AG09309 (cell line): ENCODE measurements at places on chromosomes 4 and X.
A peak's percentile ranks its signal among the peaks of the same experiment; 100 is the strongest.

GRCh38 chrX:119648421-119648775 lies 42.2 kb upstream of the NKRF start:
- no peak for DNase-seq

GRCh38 chr4:5750052-5750945 lies 39.3 kb downstream of the EVC start:
- DNase-seq, result peak; percentile 64

DNA sequence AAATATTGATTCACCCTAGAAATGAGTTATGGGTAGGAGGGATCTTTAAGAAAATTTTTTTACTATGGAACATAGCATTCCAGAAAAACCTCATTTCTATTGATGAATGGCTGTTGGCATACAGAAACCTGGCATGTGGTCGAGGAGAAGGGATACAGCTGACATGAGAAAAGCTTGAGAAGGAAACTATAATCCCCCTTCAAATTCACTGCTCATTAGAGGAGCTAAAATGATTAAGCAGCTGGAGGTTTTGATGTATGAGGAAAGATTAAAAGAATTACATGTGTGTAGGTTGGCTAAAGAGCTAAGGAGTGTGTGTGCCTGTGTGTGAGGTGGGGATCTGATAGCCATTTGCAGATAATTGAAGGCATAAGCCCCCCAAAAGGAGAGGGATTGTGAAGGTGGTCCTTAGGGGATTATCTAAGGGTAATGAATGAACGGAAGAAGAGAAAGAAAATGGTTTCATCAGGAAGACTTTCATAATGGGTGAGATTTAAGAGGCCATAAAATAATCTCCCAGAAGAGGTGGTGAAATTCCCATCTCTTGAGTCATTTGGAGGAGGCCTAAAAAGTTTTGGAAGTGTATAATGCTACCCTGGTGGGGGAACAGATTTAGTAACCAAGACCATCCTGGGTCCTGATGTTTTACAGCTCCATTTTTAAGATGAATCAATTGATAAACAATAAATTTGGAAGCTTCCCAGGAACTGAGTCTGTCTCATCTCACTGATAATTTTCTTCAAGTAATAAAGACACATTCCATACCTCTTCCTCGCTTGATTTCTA lies 272.0 kb upstream of the HAND2 start:
- no peak for DNase-seq

GRCh38 chrX:45353456-45353855 lies 152.8 kb upstream of the DIPK2B start:
- DNase-seq, result no peak

DNA sequence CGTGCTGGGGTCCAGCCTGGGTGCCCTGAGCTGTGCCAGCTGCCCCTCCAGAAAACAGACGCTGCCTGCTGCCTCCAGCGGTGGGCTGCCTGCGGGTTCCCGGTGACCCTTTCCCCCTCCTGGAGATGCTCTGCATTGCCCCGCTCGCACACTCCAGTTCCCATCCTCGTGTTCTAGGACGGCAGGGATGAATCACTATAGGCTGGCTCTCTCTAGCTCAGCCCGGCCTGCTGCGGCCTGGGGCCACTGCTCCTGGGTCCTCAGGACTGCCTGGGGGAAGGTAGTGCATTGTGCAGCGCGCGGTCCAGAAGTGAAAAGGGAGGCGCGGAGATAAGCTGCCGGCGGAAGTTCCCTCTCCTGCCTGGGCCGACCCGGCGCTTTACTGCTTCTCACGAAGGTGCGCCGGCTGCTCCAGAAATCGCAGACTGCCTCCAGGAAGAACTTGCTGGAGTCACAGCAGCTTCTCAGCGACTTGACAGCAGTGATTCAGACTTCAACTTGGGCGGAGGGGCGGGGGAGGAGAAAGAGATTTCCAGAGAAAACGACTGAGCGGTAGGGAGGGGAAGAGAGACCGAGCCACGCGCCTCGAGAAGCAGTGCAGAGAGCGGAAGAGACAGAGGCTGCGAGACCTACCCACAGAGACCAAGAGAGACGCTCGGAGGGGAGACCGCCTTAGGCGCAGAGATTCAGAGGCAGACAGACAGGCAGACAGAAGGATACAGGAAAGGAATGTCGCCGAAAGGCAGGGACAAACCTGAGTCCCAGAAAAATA lies 6.7 kb upstream of the MSX1 start:
- DNase-seq, result peak; percentile 46

DNA sequence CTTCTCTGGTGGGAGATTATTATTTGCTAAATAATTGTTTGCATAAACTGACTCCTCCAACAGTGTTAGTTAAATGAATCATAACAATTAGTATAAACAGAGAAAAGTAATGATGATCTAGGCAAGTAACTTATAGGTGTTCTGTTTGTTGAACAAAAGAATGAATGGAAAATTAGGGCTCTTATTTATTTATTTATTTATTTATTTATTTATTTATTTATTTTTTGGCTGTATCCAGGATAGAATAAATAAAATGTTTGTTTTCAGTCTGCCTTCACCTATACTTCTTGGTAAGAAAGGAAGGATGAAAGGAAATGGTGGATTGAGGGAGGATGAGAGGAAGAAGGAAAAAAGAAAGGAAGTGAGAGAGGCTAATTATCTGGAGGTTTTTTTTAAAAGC lies 561.6 kb upstream of the MAGEB2 start:
- DNase-seq, result no peak

GRCh38 chrX:66042307-66043077 lies 2.6 kb upstream of the VSIG4 start:
- DNase-seq, result no peak

DNA sequence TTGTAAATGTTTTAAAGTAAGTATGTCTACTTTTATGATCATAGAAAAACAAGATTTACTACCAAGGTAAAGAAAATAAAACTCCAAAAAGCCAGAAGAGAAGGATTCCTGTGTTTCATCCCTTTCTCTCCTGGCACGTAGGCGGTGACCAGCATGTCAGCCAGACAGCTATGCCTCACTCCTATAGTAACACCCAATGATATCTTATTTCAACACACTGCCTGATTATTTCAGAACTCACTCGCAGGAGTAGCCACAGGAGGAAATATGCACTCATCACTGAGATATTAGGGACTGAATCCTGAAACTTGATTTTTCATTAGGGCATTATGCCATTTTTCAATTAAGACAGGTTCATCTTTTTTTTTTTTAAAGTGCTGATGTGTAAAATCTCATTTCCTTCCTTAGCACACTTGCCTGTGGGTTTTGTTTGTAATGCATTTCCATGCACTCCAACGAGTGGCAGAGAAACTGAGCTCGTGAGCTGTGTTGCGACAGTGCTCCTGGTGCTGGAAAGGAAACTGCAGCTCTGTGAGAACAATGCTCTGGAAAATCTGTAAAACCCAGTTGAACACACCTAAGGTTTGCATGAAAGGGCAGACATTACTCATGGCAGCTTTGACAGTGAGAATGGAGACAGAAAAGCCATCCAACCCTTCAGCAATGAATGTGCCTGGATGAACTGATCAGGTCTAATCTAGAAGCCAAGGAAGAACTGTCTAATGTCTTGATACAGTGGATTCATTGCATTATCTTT lies 18.2 kb downstream of the RAI2 start:
- no peak for DNase-seq

DNA sequence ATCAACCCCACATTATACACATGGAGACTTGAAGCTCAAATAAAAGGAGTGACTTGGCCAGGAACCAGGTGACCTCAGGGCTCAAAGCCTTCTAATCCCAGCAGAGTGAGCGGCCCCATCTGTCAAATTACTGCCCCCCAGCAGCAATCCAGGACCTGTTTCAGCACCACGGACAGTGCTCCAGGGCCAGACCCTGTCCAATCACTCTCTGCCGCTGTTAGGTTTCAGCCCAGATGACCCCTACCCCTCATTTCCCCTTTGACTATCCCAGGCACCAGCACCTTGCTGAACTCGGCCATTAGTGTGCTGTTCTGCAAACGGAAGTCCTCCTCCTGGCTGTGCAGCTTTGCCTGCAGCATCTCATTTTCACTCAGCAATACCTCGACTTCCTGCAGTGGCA lies 5.1 kb downstream of the GRIPAP1 start:
- DNase-seq, result no peak

GRCh38 chr4:69910016-69910782 lies 20.7 kb upstream of the CSN1S1 start:
- DNase-seq, result no peak

DNA sequence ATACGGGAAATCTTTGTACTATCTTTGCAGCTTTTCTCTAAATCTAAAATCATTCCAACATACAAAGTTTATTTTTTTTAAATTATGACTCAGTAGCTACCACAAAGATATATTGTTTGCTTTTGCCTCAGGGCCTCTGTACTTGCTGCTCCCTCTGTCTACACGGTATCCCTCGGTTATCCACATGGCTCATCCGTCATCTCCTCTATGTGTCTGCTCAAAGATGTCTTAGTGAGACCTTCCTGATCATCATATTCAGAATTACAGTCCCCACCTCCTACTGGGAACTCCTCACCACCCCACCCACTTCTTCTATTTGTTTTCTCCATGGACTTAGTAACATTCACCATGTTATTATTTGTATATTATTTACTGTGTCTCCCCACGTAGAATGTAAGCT lies 107.8 kb downstream of the PARM1 start:
- DNase-seq, result no peak

- DNase-seq, result no peak
These were observed 385.4 kb upstream of the GATB start for GRCh38 chr4:152146244-152146643.

DNA sequence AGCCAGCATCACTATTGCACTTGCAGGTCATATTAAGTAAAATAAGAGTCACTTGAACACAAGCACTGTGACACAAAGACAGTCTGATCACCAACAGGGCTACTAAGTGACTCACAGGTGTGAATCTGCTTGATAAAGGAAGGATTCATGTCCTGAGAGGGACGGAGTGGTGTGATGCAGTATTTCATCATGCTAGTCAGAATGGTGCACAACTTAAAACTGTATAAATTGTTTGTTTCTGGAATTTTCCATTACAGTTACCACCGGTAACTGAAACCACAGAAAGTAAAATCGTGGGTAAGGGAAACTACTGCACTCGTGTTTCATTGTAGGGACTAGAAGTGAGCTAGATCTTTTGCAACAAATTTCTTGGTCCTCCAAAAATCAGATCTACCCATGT lies 109.7 kb downstream of the ELOVL6 start:
- DNase-seq, result peak; percentile 31

- no peak for DNase-seq
These were observed 117.7 kb downstream of the FSTL5 start for GRCh38 chr4:162046135-162046534.

DNA sequence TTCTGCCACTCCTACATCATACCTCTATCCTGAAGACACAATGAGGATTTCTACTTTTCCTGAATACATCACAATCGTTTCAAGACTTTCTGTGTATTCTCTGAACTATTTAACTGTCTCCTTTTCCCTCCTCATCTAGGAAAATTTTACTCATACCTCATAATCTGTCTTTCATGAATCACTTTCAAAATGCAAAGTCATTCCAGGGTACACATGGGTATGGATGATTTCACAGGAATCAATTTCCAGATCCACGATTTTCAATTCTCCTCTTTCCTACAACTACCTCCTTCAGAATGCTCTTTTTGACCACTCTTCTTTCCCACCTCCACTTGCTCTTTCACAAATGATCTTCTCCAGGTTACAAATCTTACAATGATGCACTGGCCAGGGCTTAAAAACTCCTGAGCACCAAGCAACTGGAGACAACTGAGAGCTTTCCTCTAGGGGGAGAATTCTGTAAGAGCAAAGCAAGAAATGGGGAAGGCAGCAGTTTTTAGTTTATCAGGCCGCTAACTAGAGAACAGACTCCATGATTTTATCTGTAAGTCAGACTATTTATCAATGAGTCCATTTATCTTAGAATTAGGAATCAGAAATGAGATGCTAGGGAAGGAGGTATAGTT lies 116.4 kb downstream of the PPP3CA start:
- peak; percentile 7 for DNase-seq

DNA sequence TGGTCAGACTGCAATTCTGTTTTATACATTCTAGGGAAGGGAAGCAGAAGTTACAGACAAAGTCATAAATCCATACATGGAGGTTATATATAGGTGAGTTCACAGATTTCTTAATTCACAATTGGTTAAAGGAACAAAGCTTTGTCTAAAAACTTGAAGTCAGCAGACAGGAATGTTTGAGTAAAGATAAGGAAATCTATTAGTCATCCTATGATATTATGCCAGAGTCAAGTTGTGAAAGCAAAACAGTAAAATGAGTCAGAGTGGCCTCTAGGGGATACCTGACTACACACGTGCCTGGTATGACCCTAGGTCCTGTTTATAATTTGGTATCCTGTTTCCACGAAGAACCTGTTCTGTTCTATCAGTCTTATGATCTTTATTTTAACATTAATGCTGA lies 31.5 kb downstream of the ACTRT1 start:
- DNase-seq, result no peak

GRCh38 chrX:133495464-133496391 lies 80.4 kb upstream of the GPC4 start:
- peak; percentile 31 for DNase-seq

- DNase-seq, result no peak
These were observed 103.1 kb downstream of the PHEX start for GRCh38 chrX:22135171-22135711.

GRCh38 chr4:96092151-96092705 lies 252.3 kb downstream of the PDHA2 start:
- no peak for DNase-seq

DNA sequence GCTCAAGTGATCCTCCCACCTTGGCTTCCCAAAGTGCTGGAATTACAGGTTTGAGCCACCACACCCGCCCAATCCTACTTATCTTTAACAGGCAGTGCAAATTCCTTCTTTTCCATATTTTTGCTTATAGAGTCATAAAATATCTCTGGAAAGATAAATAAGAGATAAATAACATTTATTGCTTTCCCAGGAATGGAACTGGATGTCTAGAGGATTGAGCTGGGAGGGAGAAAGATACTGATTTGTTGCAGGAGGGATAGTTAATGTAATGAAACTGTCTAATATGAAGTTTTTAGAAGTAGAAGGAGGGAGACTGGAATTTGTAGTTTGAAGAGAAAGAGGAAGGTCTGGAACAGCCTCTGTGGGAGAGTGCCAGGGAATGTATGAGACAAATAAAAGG lies 20.2 kb downstream of the ITGB1BP2 start:
- DNase-seq, result no peak

GRCh38 chr4:2096073-2096609 lies 37.0 kb downstream of the NAT8L start:
- no peak for DNase-seq

DNA sequence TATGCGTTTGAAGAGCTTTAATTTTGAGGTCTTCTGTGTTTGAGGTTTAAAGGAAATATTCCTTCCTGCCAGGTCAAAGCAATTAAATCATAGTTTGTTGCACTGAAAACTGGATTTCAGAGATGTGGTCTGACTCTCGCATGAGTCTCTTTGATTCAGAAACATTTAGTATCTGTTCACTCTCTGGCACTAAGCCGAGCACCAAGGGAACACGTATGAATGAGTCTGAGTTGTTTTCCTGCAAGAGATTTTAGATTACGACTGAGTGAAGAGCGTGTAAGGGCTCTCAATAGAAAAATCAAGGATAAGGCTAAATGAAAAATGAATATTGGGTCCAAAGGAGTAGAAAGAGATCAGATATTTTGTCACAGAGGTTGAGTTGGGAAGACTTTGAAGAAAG lies 875.4 kb upstream of the PRKX start:
- DNase-seq, result no peak

GRCh38 chrX:23844502-23845138 lies 61.6 kb downstream of the SAT1 start:
- no peak for DNase-seq

- DNase-seq, result no peak
These were observed 161.6 kb downstream of the PDGFRA start for GRCh38 chr4:54390670-54391069.
